CD8-positive, alpha-beta memory T cell (primary cell): ENCODE measurements at places on chromosomes 7 and 10. TPM values are rescaled to one million over a fixed set of nuclear protein-coding genes. Genes with fewer than 3 reads are reported as not detected.
A peak's percentile ranks its signal among the peaks of the same experiment; 100 is the strongest.

EBLN1 gene
- not detected for polyA plus RNA-seq

IRF5 gene
- 15.2 TPM for polyA plus RNA-seq

ZWINT gene
- polyA plus RNA-seq = 5.8 TPM

CYP2C18 gene
- polyA plus RNA-seq = not detected

DNA sequence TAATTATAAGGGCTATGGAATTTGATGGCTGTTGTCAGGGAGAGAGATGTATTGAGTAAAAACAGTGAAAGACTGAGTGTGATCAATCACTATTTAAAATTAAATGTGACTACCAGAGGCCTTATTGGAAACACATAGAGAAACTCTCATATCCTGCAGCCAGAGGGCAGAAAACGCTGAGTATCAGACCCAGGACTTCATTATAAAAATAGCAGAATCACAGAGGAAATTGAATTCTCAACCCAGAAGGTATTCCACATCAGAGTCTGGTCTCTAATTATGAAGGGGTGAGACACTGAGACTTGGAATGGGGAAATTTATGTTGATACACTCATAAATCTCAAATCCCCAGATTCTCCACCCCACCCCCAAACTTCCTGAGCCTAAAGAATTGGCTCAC lies 69.5 kb upstream of the IL6 start:
- no peaks in the 10 kb centered on the region for H3K4me1 ChIP-seq
- H3K27ac ChIP-seq = no peak overlapping the region
- DNase-seq = no peak
- no peaks in the 10 kb centered on the region for H3K27me3 ChIP-seq
- no peaks in the 10 kb centered on the region for H3K36me3 ChIP-seq

- peaks cover 43% of the 10 kb centered on the region for H3K4me1 ChIP-seq
- DNase-seq = no peak
- H3K27ac ChIP-seq = no peak within 1 kb of the TSS
- peaks cover 87% of the 10 kb centered on the region for H3K27me3 ChIP-seq
- H3K4me3 ChIP-seq = no peak within 1 kb of the TSS
- H3K36me3 ChIP-seq = no peaks in the 10 kb centered on the region
Measured at GRCh38 chr7:27156508-27156898, at the start of gene HOXA7. Gene HOXA7, minus strand, starts transcription at chr7:27156675. Its CDS starts 130 bp downstream, at chr7:27156545.

GRCh38 chr10:112343056-112343806 lies 30.7 kb upstream of the ACSL5 start:
- H3K36me3 ChIP-seq = no peaks in the 10 kb centered on the region
- H3K4me1 ChIP-seq = no peaks in the 10 kb centered on the region
- no peaks in the 10 kb centered on the region for H3K27me3 ChIP-seq
- no peak overlapping the region for H3K27ac ChIP-seq
- no peak overlapping the region for H3K4me3 ChIP-seq

DNA sequence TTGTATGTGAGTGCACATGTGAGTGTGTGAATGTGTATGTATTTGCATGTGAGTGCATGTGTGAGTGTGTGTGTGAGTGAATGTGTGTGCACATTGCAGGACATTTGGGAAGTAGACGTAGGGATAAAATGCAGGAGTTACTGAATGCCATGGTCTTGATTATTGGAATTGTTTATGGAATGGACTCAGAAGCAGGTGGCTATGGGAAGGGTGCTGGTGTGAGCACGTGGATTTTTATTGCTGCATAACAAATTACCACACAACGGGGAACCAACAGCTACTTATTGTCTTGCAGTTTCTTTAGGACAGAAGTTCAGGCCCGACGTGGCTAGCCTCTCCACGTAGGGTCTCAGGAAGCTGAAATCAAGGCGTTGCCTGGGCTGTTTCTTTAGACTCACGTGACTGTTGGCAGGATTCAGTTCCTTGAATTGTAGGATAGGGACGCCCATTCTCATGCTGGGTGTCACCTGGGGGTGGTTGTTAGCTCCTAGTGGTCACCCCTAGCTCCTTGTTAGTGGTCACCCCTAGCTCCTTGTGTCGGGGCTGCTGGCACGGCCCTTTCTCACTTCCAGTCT lies 48.3 kb upstream of the ZNF32 start:
- no peaks in the 10 kb centered on the region for H3K27me3 ChIP-seq
- no peak overlapping the region for H3K4me3 ChIP-seq
- DNase-seq = no peak
- H3K4me1 ChIP-seq = no peaks in the 10 kb centered on the region
- H3K36me3 ChIP-seq = no peaks in the 10 kb centered on the region

GRCh38 chr10:51001587-51001986 lies 72.7 kb upstream of the PRKG1 start:
- DNase-seq = no peak
- H3K4me3 ChIP-seq = no peak overlapping the region
- H3K27ac ChIP-seq = no peak overlapping the region
- no peaks in the 10 kb centered on the region for H3K27me3 ChIP-seq
- no peaks in the 10 kb centered on the region for H3K4me1 ChIP-seq

DNA sequence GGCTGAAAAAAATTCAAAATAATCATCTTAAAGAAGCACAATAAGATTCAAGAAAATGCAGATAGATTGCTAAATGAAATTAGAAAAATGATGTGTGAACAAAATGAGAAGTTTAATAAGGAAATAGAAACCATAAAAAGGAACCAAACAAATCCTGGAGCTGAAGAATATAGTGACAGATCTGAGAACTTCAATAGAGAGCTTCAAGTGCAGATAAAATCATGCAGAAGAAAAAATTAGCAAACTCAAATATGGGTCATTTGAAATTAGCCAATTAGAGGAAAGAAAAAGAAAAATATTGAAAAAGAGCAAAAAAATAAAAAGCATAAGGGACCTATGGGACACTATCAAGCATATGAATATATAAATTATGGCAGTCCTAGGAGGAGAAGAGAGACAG lies 720.1 kb downstream of the PARD3 start:
- no peaks in the 10 kb centered on the region for H3K4me1 ChIP-seq
- no peak overlapping the region for H3K4me3 ChIP-seq
- no peak for DNase-seq
- H3K36me3 ChIP-seq = no peaks in the 10 kb centered on the region
- no peak overlapping the region for H3K27ac ChIP-seq
- no peaks in the 10 kb centered on the region for H3K27me3 ChIP-seq

DNA sequence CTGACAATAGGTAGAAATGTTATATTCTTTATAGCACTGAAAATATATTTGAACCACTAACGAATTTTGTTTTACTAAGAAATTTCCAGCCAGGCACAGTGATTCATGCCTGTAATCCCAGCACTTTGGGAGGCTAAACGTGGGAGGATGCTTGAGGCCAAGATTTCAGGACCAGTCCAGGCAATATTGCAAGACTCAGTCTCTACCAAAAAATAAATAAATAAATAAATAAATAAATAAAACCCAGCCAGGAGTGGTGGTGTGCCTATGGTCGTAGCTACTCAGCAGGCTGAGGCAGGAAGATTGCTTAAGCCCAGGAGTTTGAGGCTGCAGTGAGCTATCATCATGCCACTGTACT lies 39.8 kb downstream of the PIP4K2A start:
- H3K4me1 ChIP-seq = peaks cover 96% of the 10 kb centered on the region
- H3K36me3 ChIP-seq = no peaks in the 10 kb centered on the region
- no peaks in the 10 kb centered on the region for H3K27me3 ChIP-seq

GRCh38 chr10:63719226-63719856 lies 198.1 kb downstream of the REEP3 start:
- no peak overlapping the region for H3K4me3 ChIP-seq
- peaks cover 4% of the 10 kb centered on the region for H3K4me1 ChIP-seq
- no peaks in the 10 kb centered on the region for H3K36me3 ChIP-seq
- no peak overlapping the region for H3K27ac ChIP-seq
- no peak for DNase-seq

DNA sequence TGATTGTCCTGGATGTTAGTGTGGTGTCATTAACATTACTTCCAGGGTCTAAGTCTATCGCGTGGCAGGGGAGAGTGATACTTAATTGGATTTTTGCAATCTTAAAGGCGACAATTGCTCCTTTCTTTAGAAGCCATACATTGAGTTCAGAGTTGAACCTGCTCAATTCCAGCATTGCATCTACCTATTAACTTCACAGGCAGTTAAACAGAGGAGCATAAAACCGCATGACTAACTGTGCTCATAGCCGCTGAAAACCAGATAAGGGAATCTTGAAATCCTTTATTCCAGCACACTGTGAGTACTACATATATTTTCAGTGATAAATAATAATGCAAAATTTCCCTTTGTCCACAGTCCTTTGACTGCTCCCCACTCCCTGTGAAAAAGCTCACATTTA lies 255.3 kb downstream of the STK31 start:
- no peak for DNase-seq
- no peaks in the 10 kb centered on the region for H3K4me1 ChIP-seq
- no peak overlapping the region for H3K4me3 ChIP-seq

DNA sequence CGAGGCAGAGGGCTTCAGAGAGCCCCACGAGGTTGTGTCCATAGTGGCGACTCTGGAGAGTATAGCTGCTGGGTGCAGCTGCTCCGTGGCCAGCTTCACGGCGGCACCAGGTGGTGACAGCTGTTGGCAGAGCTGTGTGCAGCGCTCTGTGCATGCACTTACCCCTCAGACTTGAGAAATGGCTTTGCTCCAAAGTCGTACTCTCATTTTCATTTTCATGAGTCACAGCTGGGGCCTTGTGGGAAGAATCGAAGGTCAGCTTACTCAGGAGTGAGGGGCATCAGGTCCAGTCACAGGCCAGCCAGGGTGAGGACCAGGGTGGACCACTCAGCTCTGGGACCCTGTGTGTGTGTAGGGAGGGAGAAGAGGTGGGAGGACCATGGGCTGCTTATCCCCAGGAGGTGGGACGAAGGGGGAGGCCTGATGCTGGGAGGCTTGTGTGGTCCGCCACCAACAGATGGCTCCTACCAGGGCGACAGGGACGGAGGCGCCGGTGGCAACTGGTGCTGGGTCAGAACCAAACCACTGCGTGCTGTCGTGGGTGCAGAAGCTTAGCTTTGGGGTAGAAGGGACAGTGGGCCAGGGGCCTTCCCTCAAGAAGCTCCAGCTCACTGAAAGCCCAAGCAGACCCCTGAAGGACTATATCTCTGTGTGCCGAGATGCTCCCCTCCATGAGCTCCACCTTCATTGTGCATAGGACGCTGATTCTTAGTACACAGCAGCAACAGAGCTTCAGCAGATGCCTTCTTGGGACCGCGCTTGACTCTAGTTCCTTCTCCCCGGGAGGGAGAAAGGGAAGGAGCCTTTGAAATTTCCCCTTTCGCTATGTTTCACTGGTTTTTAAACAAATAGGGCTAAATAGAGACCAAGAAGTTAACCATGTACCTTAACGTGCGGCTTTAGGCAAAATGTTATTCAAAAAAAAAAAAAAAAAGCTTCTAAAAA lies 225.0 kb downstream of the CELF2 start:
- H3K27ac ChIP-seq = no peak overlapping the region
- no peaks in the 10 kb centered on the region for H3K27me3 ChIP-seq
- H3K4me3 ChIP-seq = no peak overlapping the region
- H3K4me1 ChIP-seq = peaks cover 95% of the 10 kb centered on the region
- H3K36me3 ChIP-seq = peaks cover 15% of the 10 kb centered on the region

DNA sequence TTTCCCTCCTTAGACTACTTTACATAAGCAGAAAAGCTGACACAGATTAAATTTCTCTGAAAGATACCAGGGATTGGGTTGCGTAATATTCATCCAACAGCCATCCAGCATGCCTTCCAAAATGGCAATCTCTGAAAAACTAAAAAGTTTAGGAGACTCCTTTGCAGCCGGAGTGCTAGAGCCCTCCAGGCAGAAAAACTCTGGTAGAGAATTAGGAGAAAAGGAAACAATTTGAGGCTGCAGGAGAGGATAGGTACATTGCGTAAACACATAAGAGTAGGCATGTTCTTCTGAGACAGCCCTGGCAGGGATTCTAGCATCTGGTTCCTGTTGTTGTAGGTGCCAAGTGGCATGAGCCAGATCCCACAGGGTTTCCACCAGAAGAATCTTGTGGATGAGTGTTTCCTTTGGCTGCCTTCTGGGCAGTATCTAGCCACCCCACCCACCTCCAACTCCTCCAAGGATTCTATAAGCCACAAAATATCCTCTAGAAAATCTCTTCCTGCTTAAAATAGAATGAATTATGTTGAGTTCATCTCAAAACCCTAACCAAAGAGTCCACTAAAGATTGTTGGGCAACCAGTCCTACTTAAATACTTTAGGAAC lies 402.4 kb downstream of the HGF start:
- H3K36me3 ChIP-seq = no peaks in the 10 kb centered on the region
- no peaks in the 10 kb centered on the region for H3K4me1 ChIP-seq
- no peak for DNase-seq
- no peaks in the 10 kb centered on the region for H3K27me3 ChIP-seq

GRCh38 chr7:13992596-13992964 lies 3.1 kb upstream of the ETV1 start:
- no peak for DNase-seq
- H3K27ac ChIP-seq = peak overlapping the region; percentile 60
- H3K27me3 ChIP-seq = peaks cover 11% of the 10 kb centered on the region
- H3K4me1 ChIP-seq = peaks cover 9% of the 10 kb centered on the region
- H3K4me3 ChIP-seq = no peak overlapping the region
- H3K36me3 ChIP-seq = no peaks in the 10 kb centered on the region

GRCh38 chr7:134186801-134187200 lies 59.7 kb downstream of the LRGUK start:
- no peak overlapping the region for H3K4me3 ChIP-seq
- H3K27me3 ChIP-seq = no peaks in the 10 kb centered on the region
- DNase-seq = no peak
- no peaks in the 10 kb centered on the region for H3K4me1 ChIP-seq

DNA sequence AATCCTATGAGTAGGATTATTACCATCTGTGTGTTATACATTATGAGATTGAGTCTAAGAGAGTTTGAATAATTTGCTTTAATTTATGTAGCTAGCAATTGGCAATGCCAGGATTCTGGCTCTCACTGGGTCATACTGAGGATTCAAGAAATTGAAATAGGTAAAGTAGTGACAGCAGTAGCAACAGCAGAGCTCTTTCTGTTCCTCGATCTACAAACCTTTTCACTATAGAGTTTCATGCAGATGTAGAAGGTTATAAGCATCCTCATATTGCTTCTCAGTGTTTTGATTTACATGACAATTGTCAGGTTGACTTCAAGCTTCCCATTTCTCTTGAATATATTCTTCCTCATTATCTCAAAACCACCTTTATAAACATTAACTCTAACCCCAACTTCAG lies 294.1 kb upstream of the CSTF2T start:
- DNase-seq = no peak
- no peaks in the 10 kb centered on the region for H3K4me1 ChIP-seq
- H3K36me3 ChIP-seq = no peaks in the 10 kb centered on the region

GRCh38 chr7:135178364-135178763 lies 7.9 kb upstream of the CYREN start:
- no peaks in the 10 kb centered on the region for H3K27me3 ChIP-seq
- no peaks in the 10 kb centered on the region for H3K4me1 ChIP-seq
- H3K27ac ChIP-seq = no peak overlapping the region
